ENCODE measurements at places on chromosomes 4 and X.

- DNase-seq, result peak; percentile 35
These were observed 5.0 kb downstream of the UVSSA start for GRCh38 chr4:1351854-1352566.

DNA sequence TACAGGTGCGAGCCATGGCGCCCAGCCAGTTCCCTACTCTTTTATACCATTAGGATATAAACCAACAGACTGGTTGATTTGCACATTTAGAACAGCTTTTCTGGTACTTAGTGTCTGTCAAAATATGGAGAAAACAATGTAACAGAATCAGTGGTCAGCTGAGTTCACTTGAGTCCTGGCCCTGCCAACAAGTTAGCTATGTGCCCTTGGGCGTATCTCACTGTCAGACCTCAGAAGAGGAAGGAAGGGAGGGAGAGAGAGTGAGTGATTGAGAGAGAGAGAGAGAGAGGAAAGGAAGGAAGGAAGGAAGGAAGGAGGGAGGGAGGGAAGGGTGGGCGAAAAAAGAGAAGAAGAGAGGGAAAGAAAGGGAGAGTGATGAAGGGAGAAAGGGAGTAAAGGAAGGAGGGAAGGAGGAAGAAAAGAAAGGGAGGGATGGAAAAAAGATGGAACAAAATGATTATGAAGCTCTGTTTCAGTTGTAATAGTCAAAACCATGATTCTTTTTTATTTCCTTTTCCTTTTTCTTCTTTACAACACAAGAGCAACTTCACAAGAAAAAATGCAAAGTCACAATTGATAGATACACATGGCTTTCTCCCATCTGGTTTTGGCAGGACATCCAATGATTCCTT lies 55.7 kb upstream of the PDGFRA start:
- DNase-seq, result no peak

- DNase-seq, result no peak
These were observed 331.5 kb downstream of the RPA4 start for GRCh38 chrX:97215186-97215585.

GRCh38 chrX:74438764-74439163 lies 17.5 kb downstream of the SLC16A2 start:
- no peak for DNase-seq

DNA sequence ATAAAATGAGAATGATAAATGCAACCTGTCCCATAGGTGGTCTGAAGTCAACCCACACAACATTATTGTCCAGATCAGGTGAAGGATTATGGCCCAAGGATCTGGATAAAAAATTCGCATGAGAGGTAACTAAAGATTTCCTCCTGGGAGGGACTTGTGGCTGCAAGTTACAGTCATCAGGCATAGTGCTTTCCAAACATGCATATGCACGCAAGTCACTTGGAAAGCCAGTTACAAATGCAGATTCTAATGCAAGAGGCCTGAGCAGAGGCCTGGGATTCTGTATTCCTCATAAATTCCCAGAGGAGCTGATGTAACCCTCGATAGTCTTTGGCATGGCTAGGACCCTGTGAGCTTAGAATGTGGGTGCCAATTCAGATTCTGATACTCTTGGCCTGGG lies 21.1 kb downstream of the HS3ST1 start:
- no peak for DNase-seq

- DNase-seq, result no peak
These were observed 27.5 kb upstream of the NAP1L5 start for GRCh38 chr4:88725143-88725542.

DNA sequence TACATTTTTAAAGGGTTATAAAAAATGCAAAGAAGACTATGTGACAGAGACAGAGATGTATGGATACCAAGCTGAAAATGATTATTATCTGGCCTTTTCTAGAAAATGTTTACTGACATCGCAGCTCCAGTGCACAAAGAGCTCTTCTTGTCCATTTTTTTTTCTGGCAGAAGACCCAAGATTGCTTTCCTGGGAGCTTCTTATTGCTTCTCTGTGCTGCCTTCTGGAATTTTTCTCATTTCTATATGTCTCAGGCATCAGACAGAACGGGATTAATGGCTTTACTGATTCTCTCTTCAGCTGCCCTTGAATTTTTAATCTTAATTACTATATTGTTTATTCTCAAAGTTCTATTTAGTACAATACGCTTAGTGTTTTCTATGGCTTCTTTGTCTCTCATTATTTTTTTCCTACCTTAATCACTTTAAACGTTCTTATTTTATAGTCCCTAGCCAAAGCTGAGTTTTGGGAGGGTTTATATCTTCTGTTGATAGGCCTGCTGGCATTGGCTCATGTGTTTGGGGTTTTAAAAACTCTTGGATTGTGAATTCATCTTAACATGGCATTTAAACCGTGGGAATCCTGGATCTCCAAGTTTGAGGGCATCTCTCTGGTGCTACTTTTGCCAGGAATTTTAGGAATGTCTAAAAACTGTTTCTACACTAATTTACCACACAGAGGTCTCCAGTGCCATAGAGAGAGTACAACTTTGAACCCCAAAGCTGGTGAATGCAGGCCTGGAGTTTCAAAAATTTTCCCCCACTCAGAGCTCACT lies 138.9 kb upstream of the LNX1 start:
- DNase-seq, result no peak

DNA sequence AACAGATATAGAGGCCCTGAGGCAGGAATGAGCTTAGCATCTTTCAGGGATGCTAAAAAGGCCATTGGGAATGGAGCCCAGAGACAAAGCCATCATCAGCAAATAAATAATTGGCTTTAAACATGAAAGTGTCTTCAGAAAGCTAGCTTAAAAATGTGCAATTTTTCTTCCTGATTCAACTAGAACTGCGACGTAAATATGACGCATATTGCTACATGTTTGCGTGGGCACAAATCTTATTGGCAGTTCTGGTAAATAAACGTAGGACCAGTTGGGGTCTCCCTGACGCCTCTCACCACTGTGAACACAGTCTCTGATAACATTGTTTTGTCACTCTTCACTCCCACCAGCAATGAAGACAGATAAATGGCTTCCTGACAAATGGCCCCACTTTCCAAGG lies 97.3 kb upstream of the SRD5A3 start:
- no peak for DNase-seq

- DNase-seq, result no peak
These were observed 7.2 kb upstream of the LEF1 start for GRCh38 chr4:108175966-108176365.

- no peak for DNase-seq
These were observed 10.3 kb downstream of the LAP3 start for GRCh38 chr4:17587094-17587822.

DNA sequence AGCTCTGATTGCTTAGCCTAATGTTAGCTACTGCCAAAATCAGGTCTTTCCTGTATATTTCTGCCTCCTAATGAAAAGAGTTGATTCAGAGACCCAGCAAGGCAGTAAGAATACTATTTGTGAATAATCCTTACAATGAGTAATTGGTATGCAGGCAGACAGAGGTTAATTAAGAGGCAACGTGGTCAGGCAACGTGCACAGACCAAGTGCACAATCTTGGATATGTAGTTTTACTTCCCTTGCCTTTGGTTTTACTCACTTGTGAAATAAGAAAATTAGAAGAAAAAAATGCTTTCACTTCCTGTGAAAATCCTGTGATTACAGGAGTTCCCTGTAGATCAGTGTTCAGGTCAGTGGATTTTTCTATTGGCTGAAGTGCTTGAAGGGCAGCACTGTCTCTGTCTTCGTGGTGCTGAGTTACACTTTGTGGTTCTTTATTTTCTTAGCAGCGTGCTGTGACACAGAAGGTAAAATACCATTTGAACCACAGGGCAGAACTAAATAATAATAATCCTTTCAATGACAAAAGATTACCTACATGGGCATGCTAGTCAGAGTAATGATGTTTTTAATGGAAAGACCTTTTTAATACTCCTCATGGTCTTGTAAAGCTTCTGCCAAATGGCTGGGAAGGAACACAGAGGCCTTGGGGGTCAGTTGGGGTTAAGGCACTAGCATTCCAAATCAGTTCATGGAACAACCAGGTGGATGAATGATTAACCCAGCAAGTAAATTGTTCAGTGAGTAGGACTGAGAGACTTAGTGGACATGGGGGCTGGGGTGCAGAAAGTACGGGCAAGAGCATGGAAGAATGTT lies 430.9 kb downstream of the MAPK10 start:
- DNase-seq, result no peak

All from smooth muscle cell of the brain vasculature (primary cell).